Dermis blood vessel endothelial cell (primary cell): ENCODE measurements at places on chromosomes 12 and 14.
A peak's percentile ranks its signal among the peaks of the same experiment; 100 is the strongest.

DNA sequence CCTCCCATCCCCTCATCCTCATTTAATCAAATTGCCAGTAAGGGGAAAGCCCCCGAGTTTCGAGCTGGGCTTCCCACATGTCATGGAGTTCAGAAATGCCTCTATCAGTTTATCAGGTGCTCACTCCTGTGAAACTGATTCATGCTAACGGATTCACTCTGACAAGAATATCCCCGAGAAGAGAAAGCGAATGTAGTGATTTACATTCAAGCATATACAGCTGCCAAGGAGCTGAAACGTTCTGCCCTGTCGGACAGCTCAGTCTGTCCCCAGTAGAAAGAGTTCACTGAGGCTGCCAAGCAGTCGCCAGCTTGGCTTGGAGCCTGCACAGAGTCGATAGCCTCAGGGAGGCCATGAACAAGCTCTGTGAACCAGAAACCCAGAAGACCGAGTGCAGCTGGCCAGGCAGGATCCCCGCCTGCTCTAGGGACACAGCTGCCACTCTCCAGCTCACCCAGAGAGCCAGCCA, 88.4 kb downstream of the TMCC3 start:
- no peak for DNase-seq

DNA sequence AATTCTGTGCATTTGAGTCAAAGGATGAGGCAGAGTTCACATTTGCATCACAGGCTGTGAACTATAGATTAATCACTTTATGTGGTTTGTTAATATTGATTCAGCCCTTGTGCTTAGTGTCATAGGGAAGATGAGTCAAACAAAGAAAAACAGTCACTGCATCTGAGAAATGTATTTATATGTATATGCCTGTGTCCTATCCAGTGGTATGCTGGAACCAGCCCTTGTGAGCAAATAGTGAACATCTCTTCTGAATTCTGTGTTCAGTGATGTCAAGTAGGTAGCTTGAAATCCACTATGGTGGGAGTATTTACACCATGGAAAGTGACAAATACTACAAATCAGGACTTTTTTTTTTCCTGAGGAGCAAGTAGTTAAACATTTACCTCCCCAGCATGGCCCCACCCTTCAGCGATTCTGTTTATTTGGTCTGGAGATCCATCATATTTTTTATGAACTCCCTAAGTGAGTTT, 128.5 kb downstream of the HMGA2 start:
- DNase-seq = no peak

DNA sequence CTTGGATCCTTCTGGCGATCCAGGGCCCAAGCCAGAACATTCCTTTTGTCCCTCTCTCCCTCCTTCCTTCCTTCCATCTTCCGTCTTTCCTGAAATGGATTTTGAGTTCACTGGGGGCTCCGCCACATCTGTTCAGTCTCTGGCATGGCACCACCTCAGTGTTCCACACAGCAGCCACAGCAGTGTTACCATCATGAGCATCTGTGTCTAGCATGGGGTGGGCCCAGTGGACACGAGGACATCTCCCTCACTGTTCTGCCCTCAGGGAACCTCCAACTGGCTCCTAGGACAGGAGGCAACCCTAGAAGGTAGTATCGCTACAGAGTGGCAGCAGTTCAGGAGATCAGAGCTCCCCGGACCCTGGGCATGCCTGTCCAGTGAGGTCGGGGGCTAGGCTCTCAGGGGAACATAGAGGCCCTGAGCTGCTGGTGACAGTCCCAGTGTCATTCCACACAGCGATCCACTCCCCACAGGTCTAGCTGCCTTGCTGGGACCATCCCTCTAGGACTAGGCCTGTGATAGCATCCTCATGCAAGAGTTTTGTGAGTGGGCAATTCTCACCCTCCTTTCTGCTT, 59.0 kb downstream of the GALNT16 start:
- DNase-seq = no peak

GRCh38 chr12:97616946-97617345, 154.3 kb downstream of the RMST start:
- DNase-seq = no peak

DNA sequence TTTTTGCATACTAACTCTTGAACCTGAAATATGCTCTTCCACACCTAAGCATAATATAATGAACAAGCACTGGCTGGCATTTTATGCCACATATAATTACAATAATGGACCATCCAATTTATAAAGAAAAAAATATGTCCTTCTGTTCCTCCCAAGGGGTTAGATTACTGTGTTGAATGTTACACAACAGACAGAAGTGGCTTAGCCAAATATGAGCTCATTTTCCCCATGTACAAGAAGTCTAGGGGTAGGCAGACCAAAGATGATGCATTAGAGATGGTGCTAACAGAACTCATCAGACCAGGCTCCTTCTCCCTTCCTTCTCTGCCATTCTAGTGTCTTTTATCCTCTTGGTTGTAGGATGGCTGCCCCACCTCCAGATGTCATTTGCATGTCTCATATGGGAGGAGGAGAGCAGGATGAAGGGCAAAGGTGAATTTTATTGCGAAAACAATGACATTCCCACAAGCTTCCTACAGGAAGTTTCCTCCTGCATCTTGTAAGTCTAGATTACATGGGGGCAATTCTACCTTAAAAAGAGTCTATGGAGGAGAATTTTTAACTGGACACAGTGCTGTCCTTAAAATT, 43.9 kb upstream of the SLC2A13 start:
- DNase-seq = no peak

DNA sequence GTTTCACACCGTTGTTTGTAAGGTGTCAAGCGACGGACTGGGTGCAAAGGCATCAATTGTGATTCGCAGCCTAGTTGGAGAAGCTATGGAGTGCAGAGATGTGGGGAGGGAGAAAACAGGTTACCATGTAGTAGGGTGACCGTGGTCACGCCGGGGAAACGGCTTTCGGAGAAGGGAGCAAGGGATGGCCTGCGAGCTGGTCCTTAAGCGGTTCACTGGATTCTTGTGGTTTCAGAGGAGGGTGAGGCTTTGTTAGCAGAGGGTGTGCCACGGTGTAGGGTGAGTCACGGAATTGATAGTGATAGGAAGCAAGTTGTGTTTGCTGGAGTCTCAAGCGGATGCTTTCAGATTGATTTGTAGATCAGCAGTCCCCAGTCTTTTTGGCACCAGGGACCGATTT, 2.3 kb downstream of the PIWIL1 start:
- DNase-seq = no peak

DNA sequence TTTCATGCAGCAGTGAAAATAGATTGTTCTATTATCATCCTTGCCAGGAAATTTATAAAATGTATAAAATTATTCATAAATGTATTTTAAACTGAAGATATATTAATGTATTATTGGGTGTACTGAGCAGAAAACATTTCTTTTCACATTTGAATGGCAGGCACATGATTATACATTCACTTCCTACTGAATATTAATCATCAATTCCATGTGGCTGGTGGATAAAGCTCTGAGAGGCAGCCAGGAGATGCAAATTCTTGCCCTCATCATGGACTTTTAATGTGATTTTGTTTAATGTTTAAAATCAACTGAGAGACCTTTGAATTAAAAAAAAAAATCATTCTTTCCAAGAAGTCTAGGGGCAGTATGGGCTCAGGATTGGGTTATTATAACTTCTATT, 40.8 kb downstream of the ANO6 start:
- DNase-seq = no peak

GRCh38 chr14:46581036-46581671, 70.4 kb downstream of the RPL10L start:
- peak; percentile 18 for DNase-seq

GRCh38 chr14:24307575-24308341, at the start of gene CIDEB:
Gene CIDEB, minus strand, starts transcription at chr14:24307977. Its CDS starts 119 bp downstream, at chr14:24307858.
- peak; percentile 79 for DNase-seq
